Endothelial cell (in vitro differentiated cells): ENCODE measurements at places on chromosomes 2 and 18. TPM values are rescaled to one million over a fixed set of nuclear protein-coding genes. Genes with fewer than 3 reads are reported as not detected.

HOXD13 gene
- not detected for total RNA-seq

DNA sequence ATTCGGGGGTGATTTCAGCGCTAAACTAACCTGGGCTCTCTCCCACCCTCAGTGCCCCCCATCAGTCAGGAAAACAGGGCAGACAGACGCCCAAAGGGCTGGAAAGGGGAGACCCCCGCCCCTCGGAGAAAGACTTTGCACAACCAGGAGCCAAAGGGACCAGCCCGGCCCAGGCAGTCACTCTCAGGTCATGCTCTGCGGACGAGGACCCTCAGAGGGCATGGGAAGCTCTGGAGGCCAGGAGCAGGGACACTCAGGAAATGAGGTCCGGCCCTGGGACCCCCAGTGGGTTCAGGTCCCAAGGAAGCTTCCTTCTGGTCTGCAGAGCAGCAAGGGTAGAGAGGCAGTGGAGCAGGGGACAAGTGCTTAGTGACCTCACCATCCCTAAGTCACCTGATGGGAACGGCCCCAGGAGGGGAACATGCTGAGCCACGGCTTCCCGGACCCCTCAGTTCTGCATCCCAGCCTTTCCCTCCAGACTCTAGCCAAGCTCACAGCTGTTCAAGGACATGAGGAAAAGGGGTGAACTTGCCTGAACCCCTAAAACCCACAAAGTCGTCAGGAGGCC lies 88.0 kb upstream of the GPC1 start:
- DNase-seq, result no peak

CRYBA2 gene
- total RNA-seq, result not detected

DNA sequence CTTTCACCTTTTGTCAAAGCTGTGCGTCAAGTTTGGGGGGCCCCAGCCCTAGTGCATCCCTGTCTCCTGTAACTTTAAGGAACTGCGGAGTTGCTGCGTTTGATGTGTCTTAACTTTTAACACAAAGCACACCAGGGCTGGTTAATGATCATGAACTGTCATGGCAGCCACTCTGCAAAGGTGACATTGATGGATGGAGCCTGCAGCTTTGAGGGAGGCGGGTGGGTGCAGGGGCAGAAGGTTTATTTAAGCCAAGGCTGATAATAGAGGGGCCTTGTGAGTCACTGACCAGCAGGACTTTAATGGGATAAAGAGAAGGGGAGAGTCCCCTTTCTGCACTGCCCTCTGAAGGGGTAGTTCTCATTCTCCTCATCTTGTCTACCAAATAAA lies 190.2 kb upstream of the GATA6 start:
- DNase-seq, result no peak

GRCh38 chr18:13022644-13023043 lies 31.5 kb downstream of the CEP192 start:
- no peak for DNase-seq

DNA sequence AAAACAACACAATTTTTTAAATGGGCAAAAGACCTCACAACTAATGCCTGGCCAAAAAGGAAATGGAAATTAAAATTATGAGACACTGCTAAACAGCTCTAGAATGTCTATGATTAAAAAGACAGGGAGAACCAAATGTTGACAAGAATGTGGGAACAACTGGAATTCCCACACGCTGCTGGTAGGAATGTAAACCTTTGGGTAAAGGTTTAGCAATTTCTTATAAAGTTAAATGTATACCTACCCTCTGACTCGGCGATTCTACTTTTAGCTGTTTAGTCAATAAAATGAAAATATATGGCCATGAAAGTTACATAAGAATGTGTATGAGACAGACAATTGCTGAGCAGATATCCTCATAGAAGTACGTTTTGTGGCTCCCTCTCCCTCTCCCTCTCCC lies 60.9 kb downstream of the ATF2 start:
- DNase-seq, result no peak
